ENCODE measurements at places on chromosomes 7 and 10.

DNA sequence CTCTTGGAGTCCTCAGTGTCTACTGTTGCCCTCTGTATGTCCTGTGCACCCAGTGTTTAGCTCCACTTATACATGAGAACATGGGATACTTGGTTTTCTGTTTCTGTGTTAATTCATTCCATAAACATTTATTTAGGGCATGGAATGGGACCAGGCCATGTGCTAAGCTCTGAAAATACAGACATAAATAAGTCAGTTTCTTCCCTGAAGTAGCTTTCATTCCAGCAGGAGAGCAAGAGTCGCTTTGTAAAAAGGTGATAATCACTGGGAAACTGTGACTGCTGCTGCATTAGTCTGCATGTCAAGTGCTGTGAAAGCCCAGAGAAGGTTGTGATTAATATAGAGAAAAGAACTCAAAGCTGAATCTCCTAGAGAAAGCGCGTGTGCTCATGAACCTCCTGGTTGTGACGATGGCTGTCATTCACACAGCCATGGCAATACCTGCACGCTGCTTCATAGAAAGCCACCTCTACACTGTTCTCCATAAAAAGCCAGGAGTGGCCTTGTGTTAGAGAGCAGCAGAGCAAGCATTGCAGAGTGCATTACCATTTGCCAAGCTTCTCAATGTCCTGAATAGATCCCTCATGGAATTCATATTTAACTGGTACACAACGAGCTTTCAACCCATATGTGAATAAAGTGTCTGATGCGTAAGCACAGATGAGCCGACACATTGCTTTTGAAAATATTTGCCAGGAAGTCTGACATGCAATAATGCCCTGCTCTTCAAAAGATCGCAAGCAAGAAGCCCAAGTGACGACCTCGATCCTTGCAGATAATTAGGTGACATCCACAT lies 30.6 kb upstream of the PITRM1 start:
- DNase-seq = no peak

DNA sequence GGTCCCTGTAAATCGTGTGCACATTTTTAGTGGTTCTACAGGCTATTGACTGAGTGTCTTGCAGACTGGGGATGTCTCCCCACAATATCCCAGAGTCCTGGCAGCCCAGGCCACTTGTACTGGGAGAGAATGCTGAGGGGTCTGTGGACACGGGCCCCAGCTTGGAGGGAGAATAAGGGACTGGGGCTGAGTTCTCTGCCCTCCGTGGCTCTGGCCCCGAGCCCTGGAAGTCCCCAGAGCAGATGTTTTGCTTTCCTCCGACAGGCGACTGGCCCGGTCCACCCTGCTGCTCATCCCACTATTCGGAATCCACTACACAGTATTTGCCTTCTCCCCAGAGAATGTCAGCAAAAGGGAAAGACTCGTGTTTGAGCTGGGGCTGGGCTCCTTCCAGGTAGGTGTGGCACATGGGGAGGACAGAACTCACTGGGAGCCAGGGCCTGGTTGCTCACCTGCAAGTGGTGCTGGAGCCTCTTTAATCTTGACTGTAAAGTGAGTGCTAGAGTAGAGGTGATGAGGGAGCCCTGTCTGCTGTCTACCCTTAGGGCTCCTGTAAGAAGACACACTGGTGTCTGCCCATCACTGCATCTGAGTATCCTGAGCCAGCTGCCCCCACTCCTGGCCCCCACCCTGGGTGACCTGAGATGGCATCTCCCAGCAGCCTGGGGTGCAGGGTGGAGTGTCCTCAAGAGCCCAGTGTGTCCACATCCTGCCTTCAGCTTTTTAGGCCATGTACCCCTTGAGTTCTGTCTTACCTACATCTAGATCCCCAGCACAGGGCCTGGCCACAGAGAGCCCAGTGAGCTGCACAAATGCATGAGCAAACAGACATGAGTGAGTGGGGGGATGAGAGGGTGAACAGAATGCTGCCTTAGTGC lies 51.1 kb downstream of the ADCYAP1R1 start:
- DNase-seq = no peak

DNA sequence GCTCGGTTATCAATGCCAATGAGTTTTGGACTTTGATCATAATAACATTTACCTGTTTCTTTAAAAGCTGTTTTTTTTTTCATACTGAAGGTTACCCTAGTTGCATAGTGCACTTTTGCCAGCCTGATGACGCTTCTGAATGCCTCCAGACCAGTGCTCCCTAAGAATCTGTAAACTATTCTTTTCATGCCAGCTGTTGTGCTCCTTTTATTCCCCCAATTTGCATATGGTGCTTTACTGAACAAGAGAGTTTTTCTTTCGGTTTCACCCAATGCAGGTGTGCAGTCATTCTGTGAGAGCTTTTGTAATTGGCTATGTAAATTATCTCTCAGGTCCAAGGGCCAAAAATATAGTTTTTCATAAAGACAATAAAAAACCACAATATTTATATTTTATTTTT lies 48.1 kb upstream of the GLCCI1 start:
- DNase-seq = no peak

DNA sequence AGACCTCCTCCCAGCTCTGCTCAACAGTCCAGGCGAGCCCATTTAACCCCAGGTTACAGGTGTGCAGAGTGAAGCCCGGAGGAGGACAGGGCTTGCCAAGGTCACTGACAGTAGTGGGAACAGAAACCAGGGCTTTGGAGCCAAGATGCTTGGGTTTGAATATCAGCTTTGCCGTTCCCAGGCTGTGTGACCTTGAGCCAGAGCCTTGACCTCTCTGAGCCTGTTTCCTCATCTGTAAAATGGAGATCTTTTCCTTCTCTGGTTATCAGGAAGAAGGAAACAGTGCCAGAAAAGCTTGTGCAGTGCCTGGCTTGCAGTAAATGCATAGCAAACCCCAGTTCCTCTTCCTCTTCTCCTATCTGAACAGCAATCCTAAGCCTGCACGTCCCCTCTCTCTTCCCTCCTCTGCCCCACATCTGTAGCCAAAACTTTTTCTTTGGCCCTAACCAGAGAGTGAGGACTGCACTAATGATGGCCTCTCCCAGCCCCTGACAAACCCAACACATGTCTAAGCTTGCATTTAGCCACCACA lies 21.4 kb upstream of the MLXIPL start:
- no peak for DNase-seq

DNA sequence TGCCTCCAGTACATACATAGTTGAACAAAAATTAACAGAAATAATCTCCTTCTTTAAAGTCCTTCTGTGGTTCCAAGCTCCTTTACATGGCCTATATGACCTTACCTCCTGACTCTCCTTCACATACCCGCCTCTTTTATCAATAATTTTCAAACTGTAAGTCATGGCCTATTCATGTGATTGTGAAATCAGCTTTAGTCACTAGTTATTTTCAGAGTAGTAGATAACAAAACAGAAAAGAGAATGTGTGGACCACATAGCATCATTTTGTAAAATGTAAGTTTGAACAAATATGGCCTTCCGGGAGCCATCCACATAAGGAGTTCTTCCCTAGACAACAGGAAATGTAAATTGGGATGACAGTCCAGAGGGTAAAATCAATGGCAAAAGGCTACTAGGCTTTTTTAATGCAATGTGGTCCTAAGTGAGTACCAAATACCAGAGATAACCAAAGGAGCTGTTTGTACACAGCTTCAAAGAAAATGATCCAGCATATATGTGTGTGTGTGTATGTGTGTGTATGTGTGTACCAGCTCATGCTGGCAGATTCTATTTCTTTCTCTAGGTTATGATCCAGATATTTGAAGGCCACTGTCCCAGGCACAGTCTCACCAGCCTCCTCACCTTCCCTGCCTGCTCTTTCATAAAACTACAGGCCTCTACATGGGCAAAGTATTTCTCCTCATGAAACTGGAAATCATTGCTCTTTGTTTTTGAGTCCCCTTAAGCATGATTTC lies 12.3 kb upstream of the FAM133B start:
- DNase-seq = no peak

DNA sequence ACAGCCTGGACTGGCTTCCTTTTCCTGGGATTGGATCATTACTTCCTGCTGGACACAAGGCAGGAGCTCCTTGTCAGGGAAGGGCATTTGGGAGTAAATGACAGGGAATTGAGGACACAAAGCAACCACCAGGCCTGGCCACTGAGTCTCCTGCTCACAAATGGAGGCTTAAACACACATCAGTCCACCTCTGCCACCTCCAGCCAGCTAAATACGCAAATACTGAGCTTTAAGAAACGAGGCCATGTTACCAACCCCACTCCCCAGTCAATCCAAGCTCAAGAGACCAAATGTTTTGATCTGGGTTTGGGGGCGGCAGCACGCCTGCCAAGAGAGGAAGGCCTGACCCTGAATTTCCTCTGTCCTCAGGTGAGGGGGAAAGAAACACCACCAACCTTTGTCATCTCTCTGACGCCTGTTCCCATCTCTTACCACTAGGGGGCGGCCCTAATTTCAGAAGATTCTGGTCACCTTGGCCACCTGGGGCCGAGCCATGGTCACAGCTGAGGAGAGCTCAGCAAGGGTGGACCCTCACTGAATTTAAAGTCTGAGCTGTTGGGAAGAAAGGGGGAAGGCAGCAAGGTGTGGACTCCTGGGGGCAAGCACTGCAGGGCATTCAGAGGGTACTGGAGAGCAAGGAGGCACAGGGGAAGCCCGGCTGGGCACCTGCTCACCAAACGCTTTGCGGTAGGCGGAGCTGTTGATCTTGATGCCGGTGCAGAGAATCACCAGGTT lies 16.5 kb downstream of the AIFM2 start:
- peak; percentile 23 for DNase-seq

- DNase-seq = no peak
Measured at GRCh38 chr7:39810710-39811109, 139.3 kb upstream of the CDK13 start.

- peak; percentile 42 for DNase-seq
Measured at GRCh38 chr10:93865794-93866425, 27.9 kb upstream of the SLC35G1 start.

- DNase-seq = no peak
Measured at GRCh38 chr7:129014501-129015101, 40.3 kb downstream of the TNPO3 start.

DNA sequence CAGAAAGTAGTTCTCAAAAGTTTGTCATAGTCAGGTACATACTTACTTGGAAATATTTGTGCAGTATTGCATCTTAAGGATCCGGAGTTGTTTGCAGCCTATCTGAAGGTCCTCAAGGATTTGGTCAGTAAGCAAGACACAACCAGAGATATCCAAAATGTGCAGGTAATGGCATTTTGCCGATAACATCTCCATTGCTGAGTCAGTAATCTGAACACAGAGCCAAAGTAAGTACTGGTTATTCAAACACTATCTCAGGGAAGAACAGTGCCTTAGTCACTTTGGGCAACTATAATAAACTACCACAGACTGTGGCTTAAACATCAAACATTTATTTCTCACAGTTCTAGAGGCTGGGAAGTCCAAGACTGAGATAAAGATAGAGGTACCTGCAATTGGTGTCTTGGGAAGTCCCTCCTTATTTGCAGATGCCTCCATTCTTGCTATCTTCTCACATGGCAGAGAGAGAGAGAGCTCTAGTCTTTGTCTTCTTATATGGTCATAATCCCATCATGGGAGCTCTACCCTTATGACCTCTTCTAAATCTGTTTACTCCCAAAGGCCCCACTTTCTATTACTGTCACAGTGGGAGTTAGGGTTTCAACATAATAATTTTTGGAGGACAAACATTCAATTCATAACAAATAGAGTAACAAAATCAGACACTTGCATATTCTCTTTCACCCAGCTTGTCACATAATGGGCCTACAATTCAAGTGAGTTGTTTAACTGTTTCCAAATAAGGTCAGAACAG lies 73.4 kb downstream of the FAM185A start:
- DNase-seq = no peak

DNA sequence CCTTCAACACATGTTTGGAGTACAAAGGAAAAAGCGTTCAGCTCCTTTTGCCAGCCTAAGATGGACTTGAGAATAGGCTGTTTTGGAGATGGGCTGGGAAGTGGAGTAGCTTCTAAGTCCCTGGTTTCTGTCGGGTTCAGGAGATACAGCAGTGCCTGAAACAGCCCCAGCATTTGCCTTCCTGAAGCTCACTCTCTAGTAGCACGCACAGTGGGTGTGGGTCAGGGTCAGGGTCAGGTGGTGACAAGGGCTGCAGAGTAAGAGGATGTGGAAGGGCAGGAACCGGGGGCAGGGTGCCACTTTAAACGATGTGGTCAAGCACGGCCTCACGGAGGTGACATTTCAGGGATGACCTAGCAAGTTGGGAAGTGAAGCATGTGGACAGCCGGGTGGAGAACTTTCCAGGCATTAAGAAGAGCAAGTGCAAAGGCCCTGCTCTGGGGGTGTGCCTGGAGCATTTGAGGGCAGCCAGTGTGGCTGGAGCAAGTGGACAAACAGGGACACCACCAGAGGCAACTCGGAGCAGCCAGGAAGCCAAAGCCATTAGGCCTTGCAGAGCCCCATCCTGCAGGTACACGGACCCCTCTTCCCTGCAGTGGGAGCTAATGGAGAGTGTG lies 382.2 kb upstream of the ZMIZ1 start:
- no peak for DNase-seq

GRCh38 chr7:132650498-132650897 lies 74.2 kb upstream of the PLXNA4 start:
- DNase-seq = no peak

DNA sequence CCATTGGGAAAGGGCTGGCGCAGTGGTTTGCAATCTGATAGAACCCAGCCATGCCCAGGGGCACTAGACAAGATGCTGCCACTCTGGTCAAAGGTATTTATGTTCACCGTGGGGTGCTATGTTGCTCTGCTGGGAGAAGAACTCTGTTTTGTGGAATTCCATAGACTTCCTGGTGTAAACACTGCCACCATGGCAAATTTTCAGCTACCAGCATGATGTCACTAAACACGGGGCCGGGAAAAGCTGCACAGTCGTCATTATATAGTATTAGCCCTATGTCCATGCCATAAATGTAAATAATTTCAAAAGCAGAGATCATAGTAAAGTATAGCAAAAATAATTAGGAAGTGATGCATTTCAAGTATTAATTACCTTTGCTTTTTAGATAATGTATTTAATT lies 500.6 kb downstream of the PARD3 start:
- no peak for DNase-seq

GRCh38 chr7:140972876-140973829 lies 41.6 kb downstream of the MRPS33 start:
- no peak for DNase-seq

DNA sequence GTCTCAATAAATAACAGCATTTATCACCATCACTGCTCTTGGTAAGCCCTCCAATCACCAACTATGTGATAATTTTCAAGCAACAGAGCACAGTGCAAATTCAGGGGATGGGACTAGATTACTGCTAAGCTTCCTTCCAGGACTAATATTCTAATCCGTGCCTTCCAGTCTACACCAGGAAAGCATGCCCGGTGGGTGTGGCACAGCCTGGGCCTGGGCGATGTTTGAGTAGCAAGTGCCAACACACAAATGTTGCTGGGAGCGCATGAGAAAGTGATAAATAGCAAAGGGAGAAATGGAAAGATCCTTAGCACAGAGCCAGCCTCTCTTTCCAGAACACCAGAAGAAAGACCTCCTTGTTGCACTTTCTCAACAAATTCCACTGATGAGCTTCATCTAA lies 13.5 kb upstream of the TM9SF3 start:
- no peak for DNase-seq
